ENCODE measurements at places on chromosomes 13 and 19.

DNA sequence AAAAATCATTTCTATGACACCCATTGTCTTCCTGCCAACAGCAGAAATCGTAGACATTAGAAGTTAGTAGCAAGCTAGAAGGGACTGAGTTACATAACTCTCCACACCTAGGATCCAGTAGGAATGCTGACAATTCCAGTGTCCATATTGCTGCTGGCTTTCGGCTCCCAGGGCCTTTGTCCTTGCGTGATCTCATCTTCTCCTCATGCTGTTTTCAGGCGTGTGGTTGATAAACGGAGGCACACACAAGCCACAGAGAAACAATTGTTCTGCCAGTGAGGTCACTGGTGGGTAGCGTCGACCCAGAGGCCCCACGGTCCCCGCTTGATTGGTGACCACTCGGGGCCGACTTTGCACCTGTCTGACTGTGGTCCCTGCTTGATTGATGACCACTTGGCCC is 31.6 kb upstream of the F7 start:
- DNase-seq = no peak

GRCh38 chr19:32876919-32877285 is 7.3 kb upstream of the SLC7A9 start:
- DNase-seq = no peak

DNA sequence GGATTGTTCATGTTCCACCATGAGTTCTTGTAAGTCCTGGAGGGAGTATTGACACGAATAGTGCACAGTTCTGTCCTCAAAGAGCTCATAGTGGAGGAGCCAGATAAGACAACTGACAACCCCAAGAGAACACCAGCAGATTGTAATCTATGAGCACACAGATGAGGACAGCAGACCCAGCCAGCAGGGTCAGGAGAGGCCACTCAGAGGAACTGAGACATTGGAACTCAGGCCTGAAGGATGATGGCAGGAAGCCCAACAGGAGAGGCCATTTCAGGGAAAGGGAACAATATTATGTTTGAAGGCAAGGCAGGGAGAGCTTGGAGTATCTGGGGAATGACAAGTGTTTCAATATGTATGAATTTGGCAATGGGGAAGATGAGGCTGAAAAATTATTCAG is 63.7 kb upstream of the IPO5 start:
- DNase-seq = no peak

GRCh38 chr19:7705387-7706187 is 3.7 kb upstream of the FCER2 start:
- peak; percentile 62 for DNase-seq

DNA sequence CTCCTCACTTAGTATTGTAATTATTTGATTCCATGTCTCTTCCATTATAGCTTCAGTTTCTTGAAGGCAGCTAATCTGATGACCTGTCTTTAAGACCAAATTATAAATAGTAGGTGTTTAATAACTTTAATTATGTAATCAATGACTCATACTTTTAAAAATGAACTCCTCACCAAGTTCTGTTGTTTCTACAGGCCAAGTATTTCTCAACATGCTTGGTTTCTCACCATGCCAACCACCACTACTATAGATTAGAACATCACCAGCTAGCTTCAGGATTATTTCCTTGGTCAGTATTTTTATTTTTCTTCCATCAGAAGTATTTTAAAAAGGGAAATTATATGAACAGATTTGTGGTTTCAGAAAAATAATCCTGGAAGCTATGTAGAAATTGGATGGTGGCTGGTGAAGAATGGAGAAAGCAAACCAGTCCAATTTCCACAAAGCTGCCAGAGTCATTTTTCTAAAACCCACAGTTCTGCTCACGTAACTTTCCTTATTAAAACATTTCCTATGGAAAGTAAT is 237.7 kb upstream of the DACH1 start:
- no peak for DNase-seq

- DNase-seq = no peak
Measured at GRCh38 chr19:8224394-8225145, 15.4 kb downstream of the CERS4 start.

DNA sequence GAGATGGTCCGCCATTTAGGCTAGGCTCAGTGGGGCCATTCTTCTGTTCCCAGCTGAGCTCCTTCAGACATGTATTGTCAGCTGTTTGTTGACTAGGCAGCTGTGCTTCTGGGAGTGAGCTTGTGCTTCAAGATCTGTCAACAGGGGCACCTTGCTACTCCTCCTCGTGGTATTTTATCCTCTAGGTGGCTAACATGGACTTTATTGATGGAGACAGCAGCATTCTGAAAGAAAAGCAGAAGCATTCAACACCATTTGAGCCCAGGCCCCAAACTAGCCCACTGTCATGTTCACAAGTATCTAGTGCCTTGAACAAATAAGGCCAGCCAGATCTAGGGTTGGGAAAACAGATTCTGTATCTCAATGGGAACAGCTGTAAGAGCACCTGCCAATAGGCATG is 65.9 kb downstream of the ZNF429 start:
- DNase-seq = no peak

DNA sequence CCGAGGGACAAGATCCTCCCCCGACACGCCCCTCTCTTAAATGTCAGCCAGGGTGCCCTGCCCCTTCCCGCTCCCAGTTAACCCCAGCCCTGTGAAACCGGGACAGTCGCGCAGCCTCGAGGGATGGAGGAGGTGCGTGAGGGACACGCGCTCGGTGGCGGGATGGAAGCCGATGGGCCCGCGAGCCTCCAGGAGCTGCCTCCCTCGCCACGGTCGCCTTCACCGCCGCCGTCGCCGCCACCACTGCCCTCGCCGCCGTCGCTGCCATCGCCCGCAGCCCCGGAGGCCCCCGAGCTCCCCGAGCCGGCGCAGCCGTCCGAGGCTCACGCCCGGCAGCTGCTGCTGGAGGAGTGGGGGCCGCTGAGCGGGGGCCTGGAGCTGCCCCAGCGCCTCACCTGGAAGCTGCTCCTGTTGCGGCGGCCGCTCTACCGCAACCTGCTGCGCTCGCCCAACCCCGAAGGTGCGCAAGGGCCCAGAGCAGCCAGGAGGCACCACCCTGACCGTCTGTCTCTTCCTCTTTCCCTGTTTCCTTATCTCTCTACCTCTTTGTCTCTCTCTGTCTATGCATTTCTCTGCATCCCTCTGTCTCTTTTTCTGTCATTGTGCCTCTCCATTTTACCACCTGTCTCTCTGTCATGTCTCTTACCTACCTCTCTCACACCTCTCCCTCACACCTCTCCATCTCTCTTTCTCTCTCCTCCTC is at the start of gene NCCRP1:
NCCRP1 (plus strand) TSS at position 105 of the 703 bp plus-strand sequence; CDS start at position 124, 19 bp downstream.
- peak; percentile 31 for DNase-seq

DNA sequence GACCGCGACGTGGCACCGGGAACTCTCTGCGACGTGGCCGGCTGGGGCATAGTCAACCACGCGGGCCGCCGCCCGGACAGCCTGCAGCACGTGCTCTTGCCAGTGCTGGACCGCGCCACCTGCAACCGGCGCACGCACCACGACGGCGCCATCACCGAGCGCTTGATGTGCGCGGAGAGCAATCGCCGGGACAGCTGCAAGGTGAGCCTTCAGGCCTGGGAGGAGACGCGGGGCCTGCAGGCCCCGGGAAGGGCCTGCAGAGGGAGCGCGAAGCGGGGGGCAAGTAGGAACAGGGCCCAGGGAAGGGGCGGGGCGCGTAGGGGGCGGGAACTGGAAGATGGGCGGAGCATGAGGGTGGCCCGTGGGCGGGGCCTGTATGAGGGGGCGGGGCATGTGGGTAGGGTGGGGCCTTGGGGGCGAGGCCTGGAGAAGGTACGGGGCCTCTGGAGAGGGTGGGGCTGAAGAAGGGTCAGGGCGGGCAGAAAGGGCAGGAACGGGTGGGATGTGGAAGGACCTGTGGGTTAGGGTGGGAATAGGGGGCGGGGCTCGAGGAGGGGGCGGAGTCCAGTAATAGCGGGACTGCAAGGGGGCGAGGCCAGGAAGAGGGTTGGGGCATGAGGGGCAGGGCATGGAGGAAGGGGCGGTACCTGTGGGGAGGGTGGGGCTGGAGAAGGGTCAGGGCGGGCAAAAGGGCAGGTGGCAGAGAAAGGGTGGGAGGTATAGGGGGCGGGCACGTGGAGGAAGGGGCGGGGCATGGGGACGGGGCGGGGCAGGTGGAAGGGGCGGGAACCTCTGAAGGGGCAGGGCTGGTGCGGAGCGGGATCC is 2.5 kb downstream of the CFD start:
- peak; percentile 76 for DNase-seq

GRCh38 chr13:20171364-20171763 is 10.5 kb upstream of the GJA3 start:
- DNase-seq = no peak

- DNase-seq = no peak
Measured at GRCh38 chr13:40182591-40182990, 483.9 kb downstream of the FOXO1 start.

DNA sequence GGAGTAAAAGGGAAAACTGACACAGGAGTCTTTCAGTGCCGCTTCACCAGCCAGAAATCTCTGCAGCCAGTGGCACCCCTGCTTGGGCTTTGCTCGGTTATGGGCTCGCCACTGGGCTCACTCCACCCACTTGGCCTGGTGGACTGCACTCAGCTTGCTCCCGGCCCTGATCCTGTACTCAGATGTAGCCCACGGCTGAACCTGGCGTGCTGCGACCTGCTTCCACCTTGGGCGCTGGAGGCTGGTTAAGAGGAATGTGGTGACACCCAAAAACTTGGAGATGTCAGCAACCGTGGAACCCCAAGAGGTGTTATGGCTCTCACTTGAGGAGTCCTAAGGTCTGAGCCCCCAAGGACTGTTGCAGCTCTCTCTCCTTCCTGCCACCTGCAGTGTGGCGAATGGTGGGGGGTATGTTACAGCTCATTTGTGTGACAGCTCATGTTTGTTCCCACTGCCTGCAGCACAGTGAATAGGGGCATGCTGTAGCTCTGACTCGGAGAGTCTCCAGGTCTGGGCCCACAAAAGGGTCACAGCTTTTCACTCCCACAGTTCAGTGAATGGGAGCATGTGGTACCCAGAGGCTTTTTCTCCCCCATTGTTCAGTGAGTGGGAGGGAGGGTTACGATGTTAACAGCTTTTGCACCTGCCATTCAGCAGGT is 1124.5 kb upstream of the ATXN8OS start:
- DNase-seq = no peak

DNA sequence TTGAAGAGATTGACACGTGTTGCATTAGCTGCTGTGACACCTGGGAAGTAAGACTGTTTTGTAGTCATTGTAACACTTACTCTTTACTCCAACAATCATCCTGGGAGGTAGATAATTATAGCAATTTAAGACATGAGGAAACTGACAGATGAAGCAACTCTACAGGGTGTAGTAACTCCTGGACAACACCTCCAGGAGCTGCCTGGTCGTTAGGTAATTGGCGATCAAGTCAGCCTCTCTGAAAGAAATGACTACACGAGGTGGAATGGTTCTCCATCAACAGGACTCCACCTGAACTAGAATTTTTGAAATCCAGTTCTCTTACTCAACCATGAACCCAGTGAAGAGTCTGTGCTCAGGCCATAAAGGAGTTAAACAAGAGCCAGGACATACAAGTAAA is 43.0 kb upstream of the LRCH1 start:
- DNase-seq = no peak

DNA sequence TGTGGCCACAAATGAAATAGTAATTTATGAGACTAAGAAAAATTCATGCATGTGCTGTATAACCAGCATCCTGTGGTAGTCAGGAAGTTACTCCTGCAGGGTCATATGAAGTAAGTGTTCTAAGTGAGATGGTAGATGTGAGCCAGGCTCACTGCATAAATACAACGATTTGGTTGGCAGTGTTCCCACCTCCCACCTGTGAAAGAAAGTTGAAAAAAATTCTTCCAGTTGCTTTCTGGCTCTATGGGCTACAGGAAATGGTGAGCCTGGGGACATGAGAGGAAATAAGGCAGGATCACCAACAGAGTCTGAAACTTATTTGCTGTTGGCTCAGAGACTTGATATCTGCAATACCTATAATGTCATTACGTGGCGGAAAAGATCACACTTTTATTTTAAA is 301.7 kb upstream of the SPRY2 start:
- no peak for DNase-seq

DNA sequence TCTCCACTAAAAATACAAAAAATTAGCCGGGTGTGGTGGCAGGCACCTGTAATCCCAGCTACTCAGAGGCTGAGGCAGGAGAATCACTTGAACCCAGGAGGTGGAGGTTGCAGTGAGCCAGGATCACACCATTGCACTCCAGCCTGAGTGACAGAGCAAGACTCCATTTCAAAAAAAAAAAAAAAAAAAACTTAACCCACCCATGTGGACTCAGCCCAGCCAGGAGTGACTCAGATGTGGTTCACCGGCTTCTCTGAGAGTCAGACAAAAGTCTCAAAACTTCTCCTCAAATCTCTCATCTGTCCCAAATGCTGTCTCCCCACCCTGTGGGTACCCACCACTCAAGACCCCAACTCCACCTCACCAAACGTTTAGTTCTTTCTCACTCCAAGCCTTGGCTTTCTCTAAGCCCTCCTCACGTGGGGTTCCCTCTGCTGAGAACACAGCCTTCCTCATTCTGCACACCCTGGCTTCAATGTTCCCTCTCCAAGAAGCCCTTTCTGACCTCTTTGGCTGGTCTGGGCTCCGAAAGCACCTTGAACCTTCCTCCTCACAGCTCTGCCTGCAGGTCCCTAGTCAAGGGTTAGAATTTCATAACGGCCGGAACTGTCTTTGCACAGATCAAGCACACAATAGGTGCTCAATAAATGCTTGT is 11.1 kb upstream of the RAB3A start:
- DNase-seq = no peak

DNA sequence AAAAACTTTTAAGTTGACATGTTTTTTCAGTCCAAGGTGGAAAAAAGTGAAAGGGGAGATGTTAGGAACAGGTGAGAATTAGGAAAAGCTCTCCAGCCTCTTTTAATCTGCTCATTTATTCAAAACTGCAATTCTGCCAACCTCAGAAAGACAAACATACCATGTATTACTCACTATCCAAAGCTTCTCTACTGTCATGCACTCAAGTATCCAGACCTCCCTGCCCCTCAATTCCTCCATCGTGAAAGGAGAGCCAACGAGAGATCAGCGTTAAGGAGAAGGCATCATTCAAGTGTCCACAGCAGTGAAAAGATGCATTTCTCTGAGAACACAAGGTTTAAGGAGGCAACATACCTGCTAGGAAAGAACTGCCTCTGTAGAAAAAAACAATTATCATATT is 24.5 kb downstream of the DIAPH3 start:
- no peak for DNase-seq

DNA sequence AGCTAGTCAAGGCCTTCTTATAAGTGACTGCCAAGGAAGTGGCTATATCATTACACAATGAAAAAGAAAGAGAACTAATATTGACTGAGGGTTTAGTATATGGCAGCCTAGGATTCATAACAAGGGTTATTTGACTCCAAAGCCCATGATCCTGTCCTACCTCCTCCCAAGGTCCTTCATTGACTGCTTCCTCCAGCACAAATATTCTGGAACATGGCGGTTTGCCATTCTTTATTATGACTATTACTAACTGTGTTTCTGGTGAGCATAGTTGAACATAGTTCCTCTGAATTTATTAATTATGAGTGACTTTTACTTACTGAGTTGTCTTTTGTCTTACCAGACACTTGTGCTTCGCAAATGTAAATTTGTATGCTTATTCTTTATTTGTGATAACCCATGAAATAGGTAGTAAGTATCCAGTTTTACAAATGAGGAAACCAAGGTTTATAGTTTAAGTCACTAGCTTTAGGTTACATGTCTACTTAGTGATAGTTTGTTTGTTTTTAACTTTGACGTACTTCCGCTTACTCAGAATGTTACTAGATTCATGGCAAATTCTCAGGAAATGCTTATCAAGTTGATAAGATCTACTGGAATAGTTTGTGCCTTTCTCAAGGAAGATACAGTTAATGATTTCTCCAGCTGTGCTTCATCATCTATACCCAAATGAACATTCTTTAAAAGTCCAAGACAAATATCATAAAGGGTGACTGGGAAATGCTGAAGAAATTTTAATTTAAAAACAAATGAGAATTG is 15.5 kb upstream of the DCLK1 start:
- no peak for DNase-seq
